BJ (cell line): ENCODE measurements at places on chromosomes 12 and 14.

DNA sequence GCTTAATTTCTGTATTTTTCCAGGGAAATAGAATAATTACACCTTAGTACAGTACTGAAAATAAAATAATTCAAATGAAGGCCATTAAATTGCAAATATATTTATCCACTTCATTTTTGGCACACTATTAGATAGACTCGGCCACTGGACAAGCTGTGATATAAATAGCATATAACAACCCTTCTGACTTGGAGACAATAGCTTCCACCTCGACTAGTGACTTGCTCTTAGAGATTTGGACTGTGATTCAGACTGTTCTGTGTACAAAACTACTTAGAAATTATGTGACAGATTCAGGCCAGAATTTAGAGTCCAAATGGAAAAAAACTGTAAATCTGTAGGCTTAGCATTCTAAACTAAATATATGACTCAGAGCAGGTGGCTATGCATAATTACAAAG is 949.9 kb downstream of the LRFN5 start:
- DNase-seq: no peak

- DNase-seq: no peak
Observed at GRCh38 chr12:113474635-113475436, 3.2 kb upstream of the LHX5 start.

GRCh38 chr12:27192118-27192802 is 51.8 kb upstream of the STK38L start:
- no peak for DNase-seq

DNA sequence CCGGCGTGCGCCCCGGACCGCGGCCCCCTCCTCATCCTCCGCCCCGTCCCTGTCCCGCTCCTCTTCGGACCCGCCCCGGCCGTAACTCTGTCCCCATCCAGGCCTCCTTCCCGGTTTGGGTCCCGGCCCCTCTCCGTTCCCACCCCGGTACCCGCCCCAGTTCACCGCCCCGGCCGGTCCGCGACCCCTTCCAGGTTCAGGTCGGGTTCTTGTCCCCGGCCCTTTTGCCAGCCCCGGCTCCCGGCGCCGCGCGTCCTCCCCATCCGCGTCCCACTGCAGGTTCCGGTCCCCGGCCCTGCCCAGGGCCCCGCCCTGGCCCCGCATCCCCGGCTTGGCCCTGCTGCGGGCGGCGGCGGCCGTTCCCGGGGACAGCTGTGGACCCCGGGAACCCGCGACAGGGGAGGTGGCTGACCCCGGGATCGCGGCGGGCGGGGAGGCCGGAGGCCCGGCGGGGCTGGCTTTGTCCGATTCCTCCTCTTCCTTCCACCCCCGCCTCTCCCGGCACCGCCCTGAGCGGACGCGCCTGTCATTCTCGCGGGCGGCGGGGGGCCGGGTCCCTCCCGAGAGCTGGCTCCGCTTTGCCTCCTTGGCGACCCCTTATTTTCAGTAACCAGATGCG is 601 bp downstream of the KLC1 start:
- no peak for DNase-seq

GRCh38 chr14:71665157-71665556 is 267.1 kb upstream of the RGS6 start:
- DNase-seq: no peak

GRCh38 chr12:1808798-1809480 is 11.4 kb upstream of the LRTM2 start:
- DNase-seq: no peak

GRCh38 chr12:48122065-48122834 is 3.1 kb downstream of the PFKM start:
- DNase-seq: no peak

- DNase-seq: no peak
Observed at GRCh38 chr12:119940897-119941296, 48.1 kb upstream of the BICDL1 start.

GRCh38 chr14:92635031-92635430 is 113.4 kb downstream of the LGMN start:
- no peak for DNase-seq
